Hypothalamus (tissue), 51 donors: ENCODE measurements at places on chromosomes 1 and 21.

DNA sequence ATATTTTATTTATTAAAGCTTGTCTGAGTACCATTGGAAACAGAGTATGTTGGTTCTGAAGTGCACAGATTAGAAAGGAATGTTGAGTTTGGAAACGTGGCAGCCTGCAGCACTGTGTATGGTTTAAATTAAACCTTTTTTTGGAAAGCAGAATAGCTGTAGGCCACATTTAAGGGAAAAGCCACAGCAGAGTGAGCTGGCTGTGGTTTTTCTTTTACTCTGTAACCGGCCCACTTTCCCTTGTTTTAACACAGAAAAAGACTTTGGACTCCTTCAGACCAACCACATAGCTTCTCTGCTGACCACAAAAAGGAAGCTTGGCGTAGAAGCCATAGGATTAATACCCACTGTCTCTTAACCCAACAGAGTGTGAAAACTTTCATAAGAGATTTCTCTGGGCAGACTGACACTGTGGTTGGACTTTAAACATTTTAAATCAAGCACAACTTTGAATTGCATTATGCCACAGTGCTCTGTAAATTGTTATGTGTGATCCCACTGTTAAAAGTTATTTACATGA is 75.2 kb downstream of the NFIA start:
- no peak for DNase-seq

GRCh38 chr1:84975035-84975434 is 21.9 kb downstream of the MCOLN2 start:
- DNase-seq, result no peak

DNA sequence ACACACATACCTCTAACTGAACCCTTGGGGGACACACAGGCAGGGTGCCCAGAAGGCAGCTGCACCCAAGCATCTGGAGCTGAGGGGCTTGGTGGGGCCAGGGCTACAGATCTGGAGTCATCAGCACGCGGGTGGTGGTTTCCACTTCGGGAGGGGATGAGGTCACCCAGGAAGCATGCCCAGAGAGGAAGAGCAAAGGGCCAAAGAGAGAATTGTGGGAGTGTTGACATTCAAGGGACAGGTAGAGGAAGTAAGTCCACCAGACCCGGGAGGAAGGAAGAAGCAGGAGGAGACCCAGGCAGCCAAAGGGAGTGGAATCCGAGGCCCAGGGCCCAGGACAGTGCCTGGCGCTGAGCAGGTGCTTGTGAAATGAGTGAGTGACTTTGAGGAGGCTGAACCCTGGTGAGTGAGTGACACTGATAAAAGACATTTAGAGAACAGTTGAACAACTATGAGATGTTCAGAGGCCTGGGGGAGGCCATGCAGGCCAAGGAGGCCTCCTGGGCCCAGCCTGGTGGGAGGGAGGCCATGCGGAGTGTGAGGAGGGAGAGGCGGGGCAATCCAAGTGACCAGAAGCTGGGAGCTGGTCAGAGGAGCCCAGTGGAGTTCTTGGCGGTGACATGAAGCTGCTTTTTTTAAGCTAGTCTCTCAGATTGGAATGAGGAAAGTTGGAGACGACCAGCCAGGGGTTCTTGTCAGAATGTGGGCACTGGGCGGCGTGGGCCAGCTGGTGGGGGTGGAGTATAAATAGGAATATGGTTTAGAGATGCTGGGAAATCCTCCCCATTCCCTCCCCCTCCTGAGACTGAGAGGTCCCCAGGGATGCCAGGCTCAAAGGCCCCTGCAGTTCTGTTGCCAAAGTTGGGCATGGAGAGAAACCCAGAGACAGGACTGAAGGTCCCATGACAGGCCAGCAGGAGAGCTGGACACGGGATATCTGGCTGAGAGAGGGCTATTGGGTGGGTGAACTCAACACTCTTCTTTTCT is 7.9 kb downstream of the CDK18 start:
- DNase-seq, result no peak

DNA sequence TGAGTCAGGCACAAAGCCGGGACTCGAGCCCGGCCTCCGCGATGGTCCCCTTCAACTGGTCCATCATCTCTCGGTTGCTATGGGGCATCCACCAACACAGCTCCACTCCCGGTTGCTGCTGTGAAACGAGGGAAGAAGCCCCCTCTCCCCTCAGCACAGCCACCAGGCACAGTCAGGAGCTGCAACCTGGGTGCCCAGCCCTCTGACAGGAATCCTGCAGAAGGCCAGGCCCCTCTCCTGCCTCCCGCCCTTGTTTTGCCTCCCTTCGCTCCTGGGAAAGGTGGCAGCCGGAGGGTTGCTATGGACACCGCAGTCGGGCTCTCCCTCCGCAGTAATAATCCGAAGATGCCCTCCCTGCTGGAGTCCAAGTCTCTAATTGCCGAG is 8.9 kb upstream of the KCNN3 start:
- no peak for DNase-seq

DNA sequence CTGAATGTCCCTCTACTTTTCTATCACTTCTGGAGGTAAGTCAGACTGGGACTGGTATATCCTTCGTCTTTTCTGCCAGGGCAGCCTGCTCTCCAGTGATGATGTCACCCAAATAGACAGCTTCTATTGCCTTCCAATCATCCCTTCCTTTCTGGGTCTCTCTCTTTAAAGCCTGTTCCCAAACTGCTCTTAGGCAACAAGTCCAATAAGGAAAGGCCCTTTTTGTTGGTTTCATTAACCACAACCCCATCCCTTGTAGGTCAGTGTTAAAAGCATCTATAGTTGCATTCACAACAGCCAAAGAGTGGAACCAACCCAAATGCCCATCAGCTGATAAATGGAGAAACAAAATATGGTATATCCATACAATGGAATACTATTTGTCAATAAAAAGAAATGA is 114.4 kb downstream of the CNIH3 start:
- no peak for DNase-seq

DNA sequence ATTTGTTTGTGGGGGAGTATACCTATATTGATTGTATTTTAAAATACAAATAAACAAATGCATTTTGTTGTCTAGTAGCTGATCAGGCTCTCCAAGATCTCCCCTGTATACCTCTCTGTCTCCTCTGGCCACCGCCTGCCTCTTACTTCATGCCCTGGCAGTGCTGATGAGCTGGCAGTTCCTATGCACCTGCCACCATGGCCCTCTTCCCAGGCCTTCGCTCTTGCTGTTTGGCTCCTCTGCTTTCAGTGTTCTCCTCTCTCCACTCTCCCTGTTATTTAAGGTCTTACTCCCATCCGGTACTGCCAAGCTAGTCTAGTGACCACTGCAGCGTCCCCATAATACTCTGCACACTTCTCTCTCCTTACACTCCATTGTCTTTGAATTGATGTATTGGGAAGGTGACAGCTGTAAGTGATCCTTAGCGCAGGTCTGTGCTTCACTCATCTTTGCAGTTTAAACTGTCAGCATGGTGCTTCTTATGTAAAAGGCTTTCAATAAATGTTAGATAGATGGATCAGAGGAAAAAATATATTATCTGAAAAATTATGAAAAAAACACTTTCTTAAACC is 88.1 kb upstream of the ATP1A1 start:
- DNase-seq, result no peak

DNA sequence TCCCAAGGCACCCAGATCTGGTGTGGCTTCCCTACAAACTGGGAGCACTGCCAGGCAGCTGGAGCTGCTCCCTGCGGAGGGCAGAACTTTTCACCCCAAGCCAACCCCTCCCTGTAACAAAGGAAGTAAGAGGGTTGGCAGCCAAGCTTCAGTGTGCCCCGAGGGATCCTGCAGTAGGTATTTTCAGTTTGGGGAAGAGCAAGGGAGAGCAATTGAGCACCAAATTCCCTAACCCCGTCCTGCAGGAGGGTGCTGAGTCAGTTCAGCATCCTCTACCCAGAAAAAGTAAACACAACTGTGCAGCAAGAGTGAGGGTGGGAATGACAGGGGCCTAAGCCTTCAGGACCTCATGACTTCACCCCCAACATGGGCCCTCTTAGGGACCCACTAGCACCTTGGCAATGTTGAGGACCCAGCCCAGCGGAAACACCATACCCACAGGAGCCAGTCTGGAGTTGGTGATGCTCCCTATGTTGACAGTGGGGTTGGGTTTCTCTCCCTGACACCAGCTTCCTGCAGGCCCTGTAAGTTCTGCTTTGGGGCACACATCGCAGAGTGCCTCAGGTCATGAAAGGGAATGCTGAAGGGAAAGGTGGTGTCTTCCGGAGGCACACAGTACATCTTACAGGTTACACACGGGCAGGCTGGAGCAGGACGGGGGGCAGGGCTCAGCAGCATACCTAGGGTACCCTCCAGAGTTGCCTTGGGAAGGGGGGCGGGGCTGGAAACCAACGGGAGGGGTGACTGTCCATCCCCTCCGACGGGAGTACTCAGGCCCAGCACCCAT is 14.8 kb downstream of the SH3BP5L start:
- DNase-seq, result no peak

DNA sequence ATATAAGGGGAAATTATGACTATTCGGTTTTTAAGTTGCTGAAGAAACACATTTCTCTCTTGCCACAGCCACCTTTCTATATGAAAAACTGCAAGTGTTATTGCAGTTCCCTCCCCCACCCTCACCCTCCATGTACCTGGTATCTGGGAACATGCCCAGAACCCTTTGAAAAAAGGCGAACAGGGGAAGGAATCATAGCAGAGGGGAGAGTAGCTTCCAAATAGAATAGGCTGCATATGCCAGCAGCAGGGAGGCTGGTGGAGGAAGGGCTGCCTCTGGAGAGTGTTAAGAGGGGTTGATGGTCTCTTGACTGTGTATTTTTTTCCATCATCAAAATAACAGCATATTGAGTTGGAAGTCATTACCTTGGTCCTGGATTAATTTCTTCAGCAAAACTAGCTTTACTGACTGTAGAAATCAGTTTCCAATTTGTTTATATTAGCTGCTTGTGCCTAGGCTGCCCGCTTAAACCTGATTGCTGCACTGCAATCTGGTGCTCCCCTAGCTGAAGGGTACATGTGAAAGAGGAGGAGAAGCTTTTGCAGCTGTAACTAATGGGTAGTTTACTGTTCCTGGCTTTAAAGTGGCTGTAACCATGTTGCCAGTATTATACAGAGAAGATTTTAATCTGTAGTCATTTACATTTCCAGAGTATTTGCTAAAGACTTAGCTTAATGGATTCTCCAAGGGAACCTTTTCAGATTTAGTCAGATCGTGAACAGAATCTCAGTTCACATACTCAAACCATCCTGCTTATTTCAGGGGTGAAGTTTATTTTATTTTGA is 22.7 kb downstream of the AHCYL1 start:
- DNase-seq, result no peak

DNA sequence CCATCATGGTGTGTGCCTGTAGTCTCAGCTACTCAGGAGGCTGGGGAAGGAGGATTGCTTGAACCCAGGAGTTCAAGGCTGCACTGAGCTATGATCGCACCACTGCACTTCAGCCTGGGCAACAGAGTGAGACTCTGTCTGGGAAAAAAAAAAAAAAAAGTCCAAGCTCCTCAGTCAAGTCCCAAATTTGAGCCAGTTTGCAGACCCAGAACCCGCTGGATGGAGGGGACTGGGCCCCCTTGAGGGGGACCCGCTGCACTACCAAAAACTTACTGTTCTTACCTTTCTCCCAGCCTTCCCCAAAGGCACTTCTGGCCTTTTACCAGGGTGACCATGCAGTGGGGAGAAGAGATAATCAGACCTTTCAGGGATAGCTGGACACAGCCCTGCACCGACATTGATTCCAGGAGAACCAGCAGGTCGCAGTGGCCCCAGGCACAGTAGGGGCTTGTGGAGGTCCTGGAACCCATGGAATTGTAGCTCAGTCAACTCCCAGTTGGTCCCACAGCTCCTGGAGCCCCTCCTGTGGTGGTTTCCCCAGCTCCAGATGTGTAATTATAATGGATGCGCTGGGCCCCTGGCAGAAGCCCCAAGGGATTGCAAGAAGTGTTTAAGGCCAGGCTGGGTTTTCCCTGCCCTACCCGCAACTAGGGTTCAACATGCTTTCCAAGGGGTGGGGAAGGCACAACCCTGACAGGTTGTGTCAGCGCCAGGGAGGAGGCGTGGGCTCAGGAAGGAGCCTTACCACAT is 4.1 kb upstream of the WNT9A start:
- DNase-seq, result no peak

GRCh38 chr1:228163776-228164519 is 1.7 kb upstream of the IBA57 start:
- no peak for DNase-seq

DNA sequence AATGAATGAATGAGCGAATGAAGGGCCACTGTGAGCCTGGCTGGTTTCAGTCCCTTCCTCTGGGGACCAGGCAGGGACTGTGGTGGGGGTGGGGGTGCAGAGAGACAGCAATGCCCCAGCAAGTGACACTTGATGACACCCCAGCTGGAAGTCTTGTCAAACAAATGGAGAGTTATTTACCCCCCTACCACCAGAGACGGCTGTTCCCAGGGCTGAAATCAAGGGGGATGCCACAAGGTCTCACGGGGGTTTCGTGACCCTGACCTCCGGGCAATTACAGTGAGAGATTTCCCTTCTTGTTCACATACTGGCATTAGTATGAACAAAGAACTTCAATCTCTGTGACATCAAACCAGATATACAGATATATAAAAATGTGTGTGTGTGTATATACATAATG is 34.0 kb upstream of the LMO4 start:
- no peak for DNase-seq

GRCh38 chr1:175479521-175480342 is 263.7 kb downstream of the TNR start:
- DNase-seq, result no peak

DNA sequence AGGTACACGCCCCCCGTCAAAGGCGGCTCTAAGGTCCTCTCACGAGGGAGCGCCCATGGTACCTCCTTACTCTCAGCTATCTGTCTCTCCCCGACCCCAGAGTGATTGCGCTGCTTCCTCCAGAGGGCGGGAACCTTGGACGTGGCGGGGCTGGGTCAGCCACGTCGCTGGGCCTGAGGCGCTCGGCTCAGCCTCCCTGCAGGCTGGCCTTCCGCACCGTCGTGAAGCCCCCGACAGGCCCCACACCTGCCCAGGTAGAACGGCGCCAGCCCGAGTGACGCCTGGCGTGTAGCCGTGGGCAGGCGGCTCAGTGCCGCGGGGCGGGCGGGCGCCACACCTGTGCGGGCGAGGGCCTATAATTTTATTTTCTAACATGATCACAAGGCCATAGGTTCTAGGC is 122.2 kb upstream of the BEND5 start:
- no peak for DNase-seq

DNA sequence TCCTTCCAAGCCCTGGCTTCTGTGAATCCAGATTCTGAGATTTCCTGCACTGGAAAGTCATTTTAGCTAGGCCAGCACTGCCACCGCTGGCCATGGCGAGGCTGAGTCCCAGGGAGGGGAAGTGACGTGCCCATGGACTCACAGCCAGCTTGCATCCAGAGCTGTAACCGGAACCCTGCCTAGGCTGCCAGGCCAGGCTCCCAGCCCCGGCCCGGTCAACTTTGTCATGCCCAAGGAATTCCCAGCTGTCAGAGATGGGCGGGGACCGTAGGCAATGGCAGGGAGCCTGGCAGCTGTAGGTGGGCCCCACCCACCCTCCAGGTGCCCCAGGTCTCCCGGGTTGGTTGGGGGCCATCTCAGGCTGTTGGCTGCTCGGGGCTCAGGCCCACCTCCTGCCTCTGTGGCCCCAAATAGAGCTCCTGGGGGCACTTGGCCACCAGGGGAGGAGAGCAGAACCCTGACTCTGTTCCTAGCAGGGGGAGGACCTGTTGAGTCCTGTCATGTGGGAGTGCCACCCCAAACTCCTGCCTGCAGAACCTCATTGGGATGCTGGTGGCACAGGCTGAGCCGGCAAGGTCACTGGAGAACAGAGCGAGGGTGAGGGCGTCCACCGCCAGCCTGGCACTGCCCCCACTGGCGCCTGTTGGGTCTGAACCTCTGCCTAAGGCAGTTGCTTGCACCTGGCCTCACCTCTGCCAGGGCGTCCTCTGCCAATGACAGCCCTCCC is 57.8 kb downstream of the FOXO6 start:
- no peak for DNase-seq
